ENCODE measurements at places on chromosomes 2 and 18. TPM values are rescaled to one million over a fixed set of nuclear protein-coding genes. Genes with fewer than 3 reads are reported as not detected.

GRCh38 chr2:216619411-216620393 is 13.5 kb upstream of the IGFBP2 start:
- peaks cover 17% of the 10 kb centered on the region for H3K27me3 ChIP-seq
- peak; percentile 36 for DNase-seq
- H3K4me1 ChIP-seq: peaks cover 39% of the 10 kb centered on the region
- H3K36me3 ChIP-seq: peaks cover 3% of the 10 kb centered on the region
- H3K27ac ChIP-seq: peak overlapping the region; percentile 85

DNA sequence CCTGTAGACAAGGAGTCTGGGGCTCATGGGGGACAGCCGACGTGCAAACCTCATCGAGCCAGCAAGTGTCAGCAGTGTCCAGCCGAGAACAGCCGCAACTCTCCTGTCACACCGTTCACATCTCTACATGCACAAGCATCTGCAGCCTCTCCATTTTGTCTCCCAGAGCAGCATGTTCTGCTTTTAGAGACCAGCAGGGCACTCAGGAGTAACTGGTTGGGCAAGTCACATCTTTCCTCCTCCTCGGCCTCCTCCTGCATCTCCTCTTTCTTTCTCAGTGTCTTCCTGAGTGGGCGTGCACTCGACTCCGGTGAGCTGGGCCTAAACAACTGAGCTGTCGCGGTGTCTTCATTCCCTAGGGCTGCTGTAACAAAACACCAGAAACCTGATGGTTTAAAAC is 249.9 kb downstream of the SH3BP4 start:
- peaks cover 8% of the 10 kb centered on the region for H3K36me3 ChIP-seq
- H3K4me3 ChIP-seq: no peak overlapping the region
- peaks cover 2% of the 10 kb centered on the region for H3K27me3 ChIP-seq
- no peak for DNase-seq

GRCh38 chr2:128505150-128505490 is 186.5 kb upstream of the HS6ST1 start:
- H3K27me3 ChIP-seq: peaks cover 3% of the 10 kb centered on the region
- peak overlapping the region; percentile 35 for H3K4me3 ChIP-seq
- no peaks in the 10 kb centered on the region for H3K36me3 ChIP-seq
- peak; percentile 49 for DNase-seq
- H3K4me1 ChIP-seq: peaks cover 18% of the 10 kb centered on the region
- peak overlapping the region; percentile 75 for H3K27ac ChIP-seq

- no peak overlapping the region for H3K27ac ChIP-seq
- H3K4me1 ChIP-seq: no peaks in the 10 kb centered on the region
- H3K36me3 ChIP-seq: peaks cover 10% of the 10 kb centered on the region
- DNase-seq: no peak
- no peak overlapping the region for H3K4me3 ChIP-seq
Observed at GRCh38 chr2:239648607-239649006, 247.8 kb upstream of the HDAC4 start.

DNA sequence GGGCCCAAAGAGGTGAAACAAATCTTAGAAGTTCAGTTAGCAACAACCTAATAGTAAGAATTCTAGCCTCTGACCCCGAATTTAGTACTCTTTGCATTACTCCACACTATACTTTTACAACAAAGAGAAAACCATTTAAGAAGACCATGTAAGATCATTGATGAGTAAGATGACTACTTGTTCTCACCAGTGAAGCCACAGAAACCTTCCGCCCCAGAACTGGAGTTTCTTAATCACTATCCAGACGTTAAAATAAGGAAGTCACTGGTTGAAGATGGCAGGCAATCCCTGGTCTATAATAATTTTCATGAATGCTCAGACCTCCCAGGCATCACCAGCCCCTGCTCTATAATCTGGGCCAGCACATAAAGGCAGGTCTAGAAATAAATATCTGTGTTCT is 95.0 kb downstream of the TMEM163 start:
- H3K4me3 ChIP-seq: no peak overlapping the region
- no peak overlapping the region for H3K27ac ChIP-seq
- H3K27me3 ChIP-seq: peaks cover 1% of the 10 kb centered on the region
- H3K4me1 ChIP-seq: no peaks in the 10 kb centered on the region
- peaks cover 9% of the 10 kb centered on the region for H3K36me3 ChIP-seq

- no peak overlapping the region for H3K4me3 ChIP-seq
- no peak for DNase-seq
- H3K36me3 ChIP-seq: peaks cover 11% of the 10 kb centered on the region
- no peak overlapping the region for H3K27ac ChIP-seq
- no peaks in the 10 kb centered on the region for H3K4me1 ChIP-seq
- H3K27me3 ChIP-seq: no peaks in the 10 kb centered on the region
Observed at GRCh38 chr2:96430394-96430988, 74.7 kb downstream of the NEURL3 start.

- no peak for DNase-seq
- no peak overlapping the region for H3K27ac ChIP-seq
- H3K36me3 ChIP-seq: no peaks in the 10 kb centered on the region
Observed at GRCh38 chr2:144686518-144687215, 166.7 kb upstream of the ZEB2 start.

DNA sequence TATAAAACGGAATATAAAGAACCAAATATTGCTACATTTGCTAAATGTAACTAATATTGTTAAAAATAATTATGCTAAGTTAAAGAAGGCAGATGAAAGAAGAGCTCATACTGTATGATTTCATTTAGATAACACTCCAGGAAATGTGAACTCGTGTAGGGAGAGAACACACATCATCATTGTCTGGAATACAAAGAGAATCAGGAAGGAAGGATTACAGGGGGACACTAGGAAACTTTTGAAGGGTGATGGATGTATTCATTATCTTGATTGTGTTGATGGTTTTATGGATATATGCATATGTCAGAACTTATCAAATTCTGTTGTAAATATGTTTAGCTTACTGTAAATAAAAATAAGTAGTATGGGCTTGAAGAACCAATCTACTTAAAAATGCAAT is 104.1 kb upstream of the TRIB2 start:
- H3K4me3 ChIP-seq: no peak overlapping the region
- DNase-seq: no peak
- peak overlapping the region; percentile 29 for H3K27ac ChIP-seq
- no peaks in the 10 kb centered on the region for H3K36me3 ChIP-seq
- peaks cover 8% of the 10 kb centered on the region for H3K4me1 ChIP-seq

- H3K4me3 ChIP-seq: no peak overlapping the region
- no peak overlapping the region for H3K27ac ChIP-seq
- peaks cover 1% of the 10 kb centered on the region for H3K27me3 ChIP-seq
Observed at GRCh38 chr2:62660087-62660486, 45.4 kb upstream of the EHBP1 start.

GRCh38 chr2:219957820-219958219 is 330.4 kb downstream of the SLC4A3 start:
- H3K27ac ChIP-seq: no peak overlapping the region
- no peaks in the 10 kb centered on the region for H3K36me3 ChIP-seq
- H3K4me3 ChIP-seq: no peak overlapping the region
- DNase-seq: no peak

DNA sequence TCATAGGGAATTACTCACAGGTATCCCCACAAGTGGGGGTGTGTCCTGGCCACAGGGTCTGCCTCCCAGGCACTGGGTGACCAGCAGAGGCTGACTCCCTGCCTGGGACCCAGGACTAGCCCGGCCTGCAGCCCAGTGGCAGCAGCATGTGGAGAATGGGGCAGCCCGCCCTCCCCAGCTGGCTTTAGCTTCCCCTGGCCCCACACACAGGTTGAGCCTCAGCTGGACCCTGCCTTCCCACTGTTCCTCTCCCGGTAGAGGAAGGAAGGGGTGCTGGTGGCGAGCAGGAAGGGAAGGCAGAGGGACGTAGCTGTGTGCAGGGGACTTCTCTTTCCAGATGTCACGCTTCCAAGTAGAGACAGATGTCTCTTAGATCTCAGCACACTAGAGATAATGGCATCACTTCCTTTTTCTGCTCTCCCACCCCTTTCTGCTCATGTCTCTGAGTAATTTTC is 51.4 kb downstream of the EMILIN2 start:
- no peaks in the 10 kb centered on the region for H3K36me3 ChIP-seq
- H3K4me3 ChIP-seq: peak overlapping the region; percentile 5
- DNase-seq: no peak
- H3K27me3 ChIP-seq: no peaks in the 10 kb centered on the region
- no peak overlapping the region for H3K27ac ChIP-seq

DNA sequence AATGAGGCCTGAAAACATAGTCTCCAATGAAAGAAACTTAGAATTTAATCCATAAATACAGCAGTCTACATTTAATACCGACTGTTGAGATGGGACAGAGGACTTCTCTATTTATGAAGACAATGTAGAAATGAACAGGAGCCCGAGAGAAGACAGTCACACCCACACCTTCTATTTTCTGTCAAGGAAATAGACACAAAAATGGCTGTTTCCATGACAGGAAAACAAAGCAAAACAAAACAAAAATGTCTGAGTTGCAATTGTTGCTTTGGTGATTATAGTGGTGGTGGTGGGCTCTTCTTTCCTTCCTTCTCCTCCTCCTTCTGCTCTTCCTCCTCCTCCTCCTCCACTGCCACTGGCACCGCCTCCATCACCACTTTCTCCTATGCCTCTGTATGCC is 72.3 kb upstream of the CCDC68 start:
- no peak for DNase-seq
- no peak overlapping the region for H3K27ac ChIP-seq
- no peak overlapping the region for H3K4me3 ChIP-seq
- no peaks in the 10 kb centered on the region for H3K36me3 ChIP-seq
- no peaks in the 10 kb centered on the region for H3K4me1 ChIP-seq
- no peaks in the 10 kb centered on the region for H3K27me3 ChIP-seq

DNA sequence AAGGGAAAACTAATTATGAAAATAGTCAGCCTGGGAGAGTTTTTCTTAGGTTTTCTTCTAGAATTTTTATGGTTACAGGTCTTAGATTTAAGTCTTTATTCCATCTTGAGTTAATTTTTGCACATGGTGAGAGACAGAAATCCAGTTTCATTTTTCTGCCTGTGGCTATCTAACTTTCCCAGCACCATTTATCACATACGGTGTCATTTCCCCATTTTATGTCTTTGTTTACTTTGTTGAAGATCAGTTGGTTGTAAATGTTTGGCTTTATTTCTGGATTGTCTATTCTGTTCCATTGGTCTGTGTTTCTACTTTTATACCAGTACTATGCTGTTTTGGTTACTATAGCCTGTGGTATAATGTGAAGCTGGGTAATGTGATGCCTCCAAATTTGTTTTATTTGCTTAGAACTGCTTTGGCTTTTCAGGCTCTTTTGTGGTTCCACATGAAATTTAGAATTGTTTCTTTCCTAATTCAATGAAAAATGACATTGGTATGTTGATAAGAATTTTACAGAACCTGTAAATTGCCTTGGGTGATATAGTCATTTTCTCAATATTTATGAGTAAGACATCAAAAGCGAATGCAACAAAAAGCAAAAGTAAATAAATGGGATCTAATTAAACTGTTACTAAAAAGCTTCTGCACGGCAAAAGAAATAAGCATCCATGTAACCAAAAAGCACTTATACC is 146.1 kb upstream of the NOL4 start:
- DNase-seq: no peak
- H3K27me3 ChIP-seq: peaks cover 4% of the 10 kb centered on the region
- no peaks in the 10 kb centered on the region for H3K36me3 ChIP-seq

DNA sequence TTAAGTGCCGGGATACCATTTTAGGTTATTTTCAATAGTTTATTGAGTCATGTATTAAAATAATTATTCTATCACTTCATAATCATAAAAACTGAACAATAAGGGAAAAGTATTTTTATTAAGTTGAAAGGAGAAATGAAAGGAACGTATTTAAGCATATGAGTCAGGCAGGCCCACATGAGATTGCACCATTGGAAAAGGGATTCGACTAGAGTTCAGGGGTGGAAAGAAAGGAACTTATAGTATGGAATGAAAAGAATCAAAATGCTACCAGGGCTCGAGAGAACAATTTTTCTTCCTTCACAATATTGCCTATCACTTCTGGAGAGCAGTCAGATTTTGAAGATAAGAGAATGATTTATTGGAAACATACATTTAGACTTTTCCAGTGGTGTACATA is 516.5 kb upstream of the NETO1 start:
- H3K27ac ChIP-seq: no peak overlapping the region
- no peaks in the 10 kb centered on the region for H3K27me3 ChIP-seq
- DNase-seq: no peak
- H3K4me1 ChIP-seq: no peaks in the 10 kb centered on the region

- no peaks in the 10 kb centered on the region for H3K4me1 ChIP-seq
- DNase-seq: no peak
- no peaks in the 10 kb centered on the region for H3K27me3 ChIP-seq
- no peak overlapping the region for H3K27ac ChIP-seq
Observed at GRCh38 chr2:148824190-148824589, 50.8 kb upstream of the KIF5C start.

DNA sequence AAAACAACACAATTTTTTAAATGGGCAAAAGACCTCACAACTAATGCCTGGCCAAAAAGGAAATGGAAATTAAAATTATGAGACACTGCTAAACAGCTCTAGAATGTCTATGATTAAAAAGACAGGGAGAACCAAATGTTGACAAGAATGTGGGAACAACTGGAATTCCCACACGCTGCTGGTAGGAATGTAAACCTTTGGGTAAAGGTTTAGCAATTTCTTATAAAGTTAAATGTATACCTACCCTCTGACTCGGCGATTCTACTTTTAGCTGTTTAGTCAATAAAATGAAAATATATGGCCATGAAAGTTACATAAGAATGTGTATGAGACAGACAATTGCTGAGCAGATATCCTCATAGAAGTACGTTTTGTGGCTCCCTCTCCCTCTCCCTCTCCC is 60.9 kb downstream of the ATF2 start:
- peaks cover 13% of the 10 kb centered on the region for H3K36me3 ChIP-seq
- H3K4me1 ChIP-seq: peaks cover 1% of the 10 kb centered on the region

DNA sequence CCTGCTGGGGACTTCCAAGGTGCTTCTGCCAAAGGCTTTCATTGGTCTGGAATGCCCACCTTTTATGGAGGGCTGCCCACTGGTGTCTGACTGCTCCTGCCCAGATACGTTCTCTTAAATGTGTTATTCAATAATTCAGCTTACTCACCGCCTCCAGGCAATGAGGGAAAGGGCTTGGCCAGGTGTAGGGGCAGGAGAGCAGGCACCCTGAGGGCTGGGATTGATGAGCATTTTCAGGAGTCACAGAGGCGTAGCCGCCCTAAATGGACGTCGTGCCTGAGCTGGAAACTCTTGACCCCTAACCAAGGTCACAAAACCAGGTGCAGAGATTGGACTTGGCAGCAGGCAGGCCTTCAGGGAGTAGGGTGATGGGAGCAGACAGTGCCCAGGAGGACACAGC is 26.8 kb downstream of the MAL start:
- H3K36me3 ChIP-seq: peaks cover 5% of the 10 kb centered on the region
- no peak overlapping the region for H3K4me3 ChIP-seq
- no peak overlapping the region for H3K27ac ChIP-seq
- DNase-seq: no peak
- no peaks in the 10 kb centered on the region for H3K4me1 ChIP-seq
- H3K27me3 ChIP-seq: no peaks in the 10 kb centered on the region

NEUROD1 gene
- total RNA-seq: 65.5 TPM

BOLL gene
- total RNA-seq: not detected

IL18R1 gene
- not detected for total RNA-seq

TMX3 gene
- total RNA-seq: 68.6 TPM

ACMSD gene
- total RNA-seq: not detected

UGT1A8 gene
- not detected for total RNA-seq

UGT1A1 gene
- not detected for total RNA-seq

AQP4 gene
- not detected for total RNA-seq

NDC80 gene
- total RNA-seq: 7.7 TPM

KLF11 gene
- 21.1 TPM for total RNA-seq

KCNK3 gene
- 21.7 TPM for total RNA-seq

FSIP2 gene
- 56.4 TPM for total RNA-seq

HES6 gene
- total RNA-seq: 665 TPM

SDC1 gene
- 0.93 TPM for total RNA-seq

SPP2 gene
- total RNA-seq: not detected

PECR gene
- total RNA-seq: 33.0 TPM

ALPI gene
- total RNA-seq: not detected

INHBB gene
- 0.34 TPM for total RNA-seq

TRIM54 gene
- 2.0 TPM for total RNA-seq

POTEC gene
- total RNA-seq: not detected

SNRNP27 gene
- 93.7 TPM for total RNA-seq

KCNG2 gene
- 1.6 TPM for total RNA-seq

Data from glutamatergic neuron (in vitro differentiated cells).